ENCODE measurements at places on chromosomes 2 and 18.

GRCh38 chr18:5515011-5515784 is 28.6 kb downstream of the EPB41L3 start:
- no peak for DNase-seq

- DNase-seq, result peak; percentile 60
These were observed 48.8 kb downstream of the ADNP2 start for GRCh38 chr18:80157708-80158343.

- no peak for DNase-seq
These were observed 763.3 kb downstream of the TRIB2 start for GRCh38 chr2:13480057-13480456.

DNA sequence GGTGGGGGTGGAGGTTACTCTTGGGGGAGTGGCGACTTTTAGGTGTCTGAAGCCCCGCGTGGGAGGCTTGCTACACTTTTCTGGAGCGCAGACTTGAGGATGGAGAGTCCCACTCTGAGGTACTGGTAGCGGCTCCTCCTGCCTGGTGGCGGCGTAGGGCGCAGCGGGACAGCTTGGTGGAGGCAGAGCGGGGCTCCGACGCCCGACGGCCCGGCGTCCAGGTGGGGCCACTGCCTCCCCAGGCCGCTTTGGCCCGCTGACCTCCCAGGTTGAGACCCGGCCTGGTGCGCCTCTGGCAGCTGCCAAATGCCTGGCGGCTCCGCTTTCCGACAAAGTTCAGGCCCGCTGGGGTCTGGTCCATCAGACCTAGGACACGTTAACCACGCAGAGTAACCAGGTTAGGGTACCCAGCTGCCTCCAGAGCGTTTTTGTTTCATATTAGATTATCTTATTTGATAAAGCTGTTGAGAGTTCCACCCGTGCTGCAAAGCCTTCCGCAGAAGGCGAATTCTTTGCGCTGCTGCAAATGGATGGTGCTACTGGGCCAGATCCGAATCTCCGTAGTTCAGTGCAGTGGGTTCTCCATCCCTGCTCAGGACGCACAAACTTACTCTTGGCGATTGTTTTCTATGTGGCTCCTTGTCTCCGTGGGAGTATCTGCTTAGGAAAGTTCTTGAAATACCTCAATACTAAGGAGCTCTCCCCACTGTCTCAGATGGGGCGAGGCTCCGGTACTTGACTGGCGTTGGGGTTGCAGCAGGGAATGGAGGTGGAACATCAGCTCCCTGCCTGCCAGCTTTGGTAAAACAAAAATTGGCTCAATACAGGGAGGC is 405.9 kb downstream of the XIRP2 start:
- peak; percentile 14 for DNase-seq

- no peak for DNase-seq
These were observed 39.8 kb upstream of the TMEM163 start for GRCh38 chr2:134758633-134759032.

- DNase-seq, result no peak
These were observed 263.0 kb downstream of the EIPR1 start for GRCh38 chr2:3114406-3115185.

- DNase-seq, result no peak
These were observed 221.0 kb upstream of the EPAS1 start for GRCh38 chr2:46076251-46076650.

All from BE2C (cell line).